ENCODE measurements at places on chromosomes 4 and X. TPM values are rescaled to one million over a fixed set of nuclear protein-coding genes. Genes with fewer than 3 reads are reported as not detected.

SYN1 gene
- polyA plus RNA-seq, result 0.21 TPM

BGN gene
- polyA plus RNA-seq, result 0.05 TPM

NLGN3 gene
- polyA plus RNA-seq, result 0.60 TPM

USP26 gene
- not detected for polyA plus RNA-seq

STARD8 gene
- 1.7 TPM for polyA plus RNA-seq

SLC10A6 gene
- polyA plus RNA-seq, result not detected

VEGFC gene
- 11.2 TPM for polyA plus RNA-seq

CTAG1A gene
- not detected for polyA plus RNA-seq

ADH4 gene
- polyA plus RNA-seq, result not detected

HDX gene
- 3.9 TPM for polyA plus RNA-seq

SOWAHB gene
- polyA plus RNA-seq, result 0.03 TPM

UCP1 gene
- polyA plus RNA-seq, result not detected

SLC38A5 gene
- 0.44 TPM for polyA plus RNA-seq

TACR3 gene
- polyA plus RNA-seq, result not detected

ADGRG4 gene
- polyA plus RNA-seq, result not detected

WAS gene
- 0.44 TPM for polyA plus RNA-seq

OSTC gene
- 128 TPM for polyA plus RNA-seq
